ENCODE measurements at places on chromosomes 16 and 17. TPM values are rescaled to one million over a fixed set of nuclear protein-coding genes. Genes with fewer than 3 reads are reported as not detected.
A peak's percentile ranks its signal among the peaks of the same experiment; 100 is the strongest.

DNA sequence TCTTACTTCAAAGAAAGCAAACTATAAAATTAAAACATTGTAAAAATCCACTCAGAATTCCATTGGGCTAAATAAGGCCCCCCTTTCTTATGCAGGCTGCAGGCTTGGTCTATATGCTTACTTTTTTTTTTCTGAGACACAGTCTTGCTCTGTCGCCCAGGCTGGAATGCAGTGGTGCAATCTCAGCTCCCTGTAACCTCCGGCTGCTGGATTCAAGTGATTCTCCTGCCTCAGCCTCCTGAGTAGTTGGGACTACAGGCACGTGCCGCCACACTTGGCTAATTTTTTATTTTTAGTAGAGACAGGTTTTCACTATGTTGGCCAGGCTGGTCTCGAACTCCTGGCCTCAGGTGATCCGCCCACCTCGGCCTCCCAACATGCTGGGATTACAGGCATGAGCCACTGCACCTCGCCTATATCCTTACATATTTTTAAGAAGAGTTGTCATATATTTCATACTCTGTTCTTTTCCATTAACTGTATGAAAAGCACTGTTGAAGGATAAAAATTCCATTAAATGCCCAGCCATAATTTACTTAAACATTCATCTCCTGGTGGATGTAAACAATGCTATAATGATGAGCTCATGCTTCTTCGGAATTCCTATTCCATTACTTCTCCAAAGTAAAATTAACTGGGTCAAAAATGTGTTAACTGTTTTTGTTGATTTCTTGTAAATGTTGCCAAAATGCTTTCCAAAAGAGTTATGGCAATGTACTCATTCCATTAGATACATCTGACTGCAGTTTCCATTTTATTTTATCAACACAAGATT is 17.8 kb downstream of the SNN start:
- DNase-seq = no peak

- DNase-seq = peak; percentile 49
These were observed 19.6 kb upstream of the TNFRSF13B start for GRCh38 chr17:16991349-16992009.

- peak; percentile 22 for DNase-seq
These were observed 12.7 kb upstream of the HASPIN start for GRCh38 chr17:3710951-3711383.

DNA sequence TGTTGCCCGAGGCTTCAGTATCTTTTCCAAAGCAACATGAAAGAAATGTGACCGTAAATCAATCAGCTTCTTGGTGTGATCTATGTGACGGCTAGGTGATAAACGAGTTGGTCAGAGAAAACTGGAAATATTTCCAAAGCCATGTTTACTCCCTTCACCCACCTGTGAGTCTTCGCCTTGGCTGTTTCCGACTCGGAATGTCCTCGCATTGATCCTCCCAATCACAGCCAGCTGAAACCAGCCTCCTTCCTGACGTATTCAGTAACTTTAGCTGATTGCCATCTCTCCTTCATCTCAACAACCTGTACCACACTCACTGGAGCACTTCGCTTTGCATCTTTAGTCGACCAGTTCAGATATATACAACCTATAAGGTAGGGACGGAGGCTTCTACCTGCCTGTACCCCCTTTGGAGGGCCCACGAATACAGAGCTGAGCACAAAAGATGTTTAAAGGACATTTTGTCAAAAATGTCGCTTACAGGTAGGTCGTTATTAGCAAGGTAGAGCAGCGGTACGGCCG is 705 bp downstream of the KRABD2 start:
- DNase-seq = no peak

DNA sequence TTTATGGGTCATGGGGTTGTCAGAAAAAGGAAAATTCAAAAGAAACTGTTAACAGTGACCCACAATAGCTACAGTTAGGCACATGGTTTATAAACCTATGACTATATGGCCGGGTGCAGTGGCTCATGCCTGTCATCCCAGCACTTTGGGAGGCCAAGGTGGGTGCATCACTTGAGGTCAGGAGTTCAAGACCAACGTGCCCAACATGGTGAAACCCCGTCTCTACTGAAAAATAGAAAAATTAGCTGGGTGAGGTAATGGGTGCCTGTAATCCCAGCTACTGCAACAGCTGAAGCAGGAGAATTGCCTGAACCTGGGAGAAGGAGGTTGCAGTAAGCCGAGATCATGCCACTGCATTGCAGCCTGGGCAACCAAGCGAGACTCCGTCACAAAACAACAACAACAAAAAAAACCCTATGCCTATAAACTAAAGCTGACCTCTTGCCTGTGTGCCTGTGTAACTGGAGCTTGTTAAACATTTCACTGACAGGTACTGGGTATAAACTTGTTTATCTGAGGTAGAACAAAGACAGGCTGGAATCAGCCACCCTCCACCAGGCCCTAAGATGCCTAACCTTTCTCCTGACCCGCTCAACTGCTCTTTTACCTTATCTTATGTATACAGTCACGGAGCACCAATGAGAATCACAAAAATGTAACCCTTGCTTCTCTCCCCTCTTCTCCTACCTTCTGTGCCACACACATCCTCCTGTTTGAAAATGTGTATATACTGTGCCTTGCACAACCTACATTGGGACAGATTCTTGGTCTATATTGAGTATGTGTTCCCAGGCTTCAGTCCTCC is 62.9 kb upstream of the ATF7IP2 start:
- DNase-seq = no peak

GRCh38 chr16:73240920-73241319 is 193.0 kb upstream of the ZFHX3 start:
- DNase-seq = no peak

DNA sequence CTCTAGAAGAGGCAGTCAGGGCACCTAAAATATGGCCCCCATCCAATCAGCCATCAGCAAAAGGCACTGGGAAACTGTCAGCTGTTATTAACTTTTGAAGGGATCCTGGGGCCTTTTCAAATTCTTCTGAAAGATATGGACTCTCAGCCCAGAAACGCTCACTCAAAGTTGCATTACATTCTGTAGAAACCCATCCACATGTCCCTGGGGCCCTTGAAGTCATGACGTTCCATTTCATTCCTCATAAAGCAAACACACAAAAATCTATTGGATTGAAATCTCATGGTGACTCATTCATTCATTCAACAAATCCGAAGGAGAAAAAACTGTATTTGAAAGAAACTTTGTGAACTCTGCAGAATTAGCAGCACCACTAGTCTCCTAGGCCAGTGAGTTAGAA is 215.3 kb downstream of the C16orf95 start:
- DNase-seq = no peak

- no peak for DNase-seq
These were observed 4.6 kb downstream of the METTL9 start for GRCh38 chr16:21603928-21604327.

DNA sequence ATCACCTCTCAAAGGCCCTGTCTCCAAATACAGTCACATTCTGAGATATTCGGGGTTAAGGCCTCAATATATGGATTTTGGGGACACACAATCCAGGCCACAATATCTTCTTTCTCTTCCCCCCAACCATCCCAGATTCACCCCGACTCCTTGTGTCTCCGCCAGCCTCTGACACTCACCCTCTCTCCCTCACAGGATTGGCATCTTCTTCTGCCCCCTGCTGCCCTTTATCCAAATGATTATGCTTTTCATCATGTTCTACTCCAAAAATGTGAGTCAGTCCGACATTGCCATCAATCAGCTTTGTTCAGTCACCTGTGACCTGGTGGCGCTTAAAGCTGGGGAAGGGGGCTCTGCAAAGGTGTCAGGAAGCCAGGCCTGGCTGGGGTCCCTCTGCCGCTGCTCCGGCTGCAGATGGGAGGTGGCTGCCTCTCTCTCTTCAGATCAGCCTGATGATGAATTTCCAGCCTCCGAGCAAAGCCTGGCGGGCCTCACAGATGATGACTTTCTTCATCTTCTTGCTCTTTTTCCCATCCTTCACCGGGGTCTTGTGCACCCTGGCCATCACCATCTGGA is 35.1 kb downstream of the GDE1 start:
- no peak for DNase-seq

- DNase-seq = no peak
These were observed 304.7 kb downstream of the ZFHX3 start for GRCh38 chr16:72743011-72743761.

DNA sequence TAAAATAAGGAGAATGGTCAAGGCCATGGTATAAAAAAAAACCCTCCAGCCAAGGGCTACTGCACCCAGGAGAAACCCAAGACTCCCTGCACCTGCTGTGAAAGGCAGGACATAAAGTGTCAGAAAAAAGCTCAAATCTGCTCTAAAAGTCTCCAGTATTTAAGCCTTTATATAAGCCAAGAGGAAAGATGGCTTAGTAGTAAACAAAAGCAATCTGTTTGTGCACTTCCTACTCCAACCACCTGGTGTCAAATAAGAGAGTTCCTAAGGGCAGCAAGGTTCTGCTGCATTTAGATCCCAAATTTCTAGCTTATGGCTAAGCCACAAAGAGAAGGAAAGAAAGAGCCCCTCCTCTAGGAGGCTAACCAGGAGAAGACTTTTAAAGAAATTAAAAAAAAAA is 20.6 kb downstream of the ACSM1 start:
- DNase-seq = no peak

DNA sequence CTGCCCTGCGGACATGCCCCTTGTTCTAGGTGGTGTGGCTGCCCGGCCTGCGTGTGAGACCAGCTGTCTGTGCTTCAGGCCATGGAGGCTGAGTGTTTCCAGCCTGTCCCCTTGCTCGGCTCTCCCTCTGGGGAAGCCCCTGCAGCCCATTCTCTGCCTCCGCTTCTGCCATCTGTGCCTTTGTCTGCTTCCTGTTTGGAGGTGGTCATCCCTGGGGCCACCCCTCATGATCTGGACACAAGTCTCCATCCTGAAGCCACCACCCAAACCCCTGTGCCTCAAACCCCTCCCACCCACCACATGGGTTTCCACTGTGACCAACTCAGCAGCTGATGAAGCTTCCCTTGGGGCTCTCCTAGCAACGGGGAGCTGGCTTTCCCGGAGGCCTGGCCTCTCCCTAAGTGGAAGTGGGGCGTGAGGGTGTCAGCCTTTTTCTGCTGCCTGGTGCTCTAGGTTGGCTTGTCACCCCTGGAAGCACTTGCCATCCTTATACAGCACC is 184.9 kb downstream of the SEC14L1 start:
- DNase-seq = no peak

DNA sequence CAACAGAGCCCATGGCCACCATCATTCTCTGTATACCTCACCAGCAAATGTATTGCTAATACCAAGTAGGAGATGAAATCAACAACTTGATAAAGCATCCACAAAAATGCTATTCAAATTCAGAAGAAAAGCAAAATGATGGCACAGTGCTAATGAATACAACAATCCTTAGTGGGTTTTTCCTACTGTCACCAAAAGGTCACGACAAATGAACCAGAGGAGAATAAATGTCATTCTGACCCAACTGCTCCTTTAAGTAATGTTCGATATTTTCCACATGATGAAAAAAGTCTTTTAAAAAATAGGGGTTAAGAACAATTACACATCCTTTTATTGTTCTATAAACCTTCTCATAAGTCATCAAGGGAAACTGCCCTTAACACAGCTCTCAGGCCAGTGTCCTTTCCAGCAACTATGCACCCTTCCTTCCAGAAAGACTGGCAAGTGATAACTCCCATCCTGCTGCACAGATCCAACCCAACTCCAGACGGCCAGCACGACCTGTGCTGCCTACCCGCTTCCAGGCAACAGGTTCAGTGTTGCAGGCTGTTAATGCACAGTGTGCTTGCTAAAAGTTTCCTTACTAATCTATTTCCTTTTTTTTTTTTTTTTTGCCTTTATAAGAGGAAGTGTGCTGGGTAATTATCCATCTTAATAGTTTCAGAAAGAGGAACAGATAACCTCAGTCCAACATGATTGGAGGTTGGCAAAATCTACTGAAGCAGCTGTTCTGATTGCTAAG is 15.4 kb downstream of the FBXO31 start:
- DNase-seq = no peak

DNA sequence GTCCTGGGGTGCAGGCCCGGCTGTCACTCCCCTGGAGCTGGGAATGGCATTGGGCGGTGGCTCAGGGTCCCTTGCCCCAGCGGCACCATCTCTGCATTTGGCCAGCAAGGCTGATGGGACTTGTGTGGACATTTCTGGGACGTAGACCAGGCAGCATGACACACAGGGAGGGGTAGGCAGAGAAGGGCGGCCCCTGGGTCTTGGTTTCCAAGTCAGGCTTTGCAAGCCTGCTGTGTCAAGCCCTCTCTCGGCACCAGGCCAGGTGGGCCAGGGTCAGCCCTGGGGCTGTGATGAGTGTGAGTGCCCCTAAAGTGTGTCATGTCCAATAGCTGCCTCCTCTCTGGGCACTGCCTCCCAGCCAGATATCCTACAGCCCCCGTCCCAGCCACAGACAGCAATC is 335.2 kb downstream of the SEC14L1 start:
- no peak for DNase-seq

GRCh38 chr16:72856797-72857196 is 191.1 kb downstream of the ZFHX3 start:
- no peak for DNase-seq

Gene KRT12
- not detected for total RNA-seq

Gene CACNG4
- 2.3 TPM for total RNA-seq

Gene RHBDL1
- 3.8 TPM for total RNA-seq

Gene HSF4
- total RNA-seq = not detected

Gene CD300E
- total RNA-seq = not detected

Gene OTOP3
- not detected for total RNA-seq

Gene BRICD5
- total RNA-seq = 0.06 TPM

Gene BCAR1
- 19.6 TPM for total RNA-seq

Gene CCNF
- total RNA-seq = 35.8 TPM

Gene TP53TG3
- total RNA-seq = not detected

Gene KRTAP16-1
- total RNA-seq = not detected

Gene SPAG7
- total RNA-seq = 32.2 TPM

Gene KRTAP17-1
- not detected for total RNA-seq

Gene CFAP119
- 11.0 TPM for total RNA-seq

Gene TPSB2
- 0.17 TPM for total RNA-seq

Gene TBC1D3K
- not detected for total RNA-seq
